NCI-H524 (cell line): ENCODE measurements at places on chromosomes 12 and 14.
A peak's percentile ranks its signal among the peaks of the same experiment; 100 is the strongest.

GRCh38 chr14:94079891-94080620, 946 bp downstream of the DDX24 start:
- peak; percentile 54 for DNase-seq

- no peak for DNase-seq
Measured at GRCh38 chr12:66329941-66330340, 27.6 kb downstream of the HELB start.

DNA sequence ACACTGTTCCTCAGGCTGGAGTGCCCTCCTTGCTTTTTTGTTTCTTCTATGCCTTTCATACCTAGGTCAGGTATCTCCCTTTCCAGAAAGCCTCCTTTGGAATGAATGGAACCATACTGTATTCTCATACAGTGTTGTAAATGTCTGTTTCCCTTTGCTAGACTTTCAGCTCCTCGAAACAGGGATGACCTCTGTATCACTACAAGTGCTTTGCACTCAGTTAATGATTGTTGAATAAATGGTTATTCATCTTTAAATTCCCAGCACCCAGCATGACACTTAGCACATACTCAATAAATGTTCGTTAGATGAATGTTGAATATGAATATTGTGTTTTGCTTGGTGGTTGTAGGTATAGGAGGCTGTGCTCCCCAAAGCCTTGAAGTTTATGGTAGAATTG, 5.9 kb upstream of the TULP3 start:
- DNase-seq = no peak

- DNase-seq = no peak
Measured at GRCh38 chr14:68784978-68785533, 7.8 kb downstream of the ZFP36L1 start.

- no peak for DNase-seq
Measured at GRCh38 chr12:91380631-91381030, 198.0 kb upstream of the DCN start.

DNA sequence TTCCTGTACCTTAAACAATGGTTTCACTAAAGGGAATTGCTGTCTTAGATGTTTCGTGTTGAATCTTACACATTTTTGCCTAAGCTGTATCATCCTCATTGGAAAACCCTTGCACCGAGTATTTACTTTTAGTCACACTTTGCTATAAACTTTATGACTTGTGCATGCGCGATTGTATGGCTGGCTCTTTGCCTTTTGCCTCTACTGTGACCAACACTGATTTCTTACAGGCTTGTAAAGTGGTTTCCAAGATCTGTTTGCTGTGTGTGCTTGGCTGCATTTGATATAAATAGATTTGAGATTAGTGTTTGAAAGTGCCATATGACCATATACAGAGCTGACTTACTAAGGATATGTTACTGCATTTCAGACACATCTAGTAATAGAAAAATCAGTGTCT, 40.5 kb downstream of the RASSF3 start:
- no peak for DNase-seq

GRCh38 chr14:105026033-105026785, 5.3 kb upstream of the CDCA4 start:
- no peak for DNase-seq

DNA sequence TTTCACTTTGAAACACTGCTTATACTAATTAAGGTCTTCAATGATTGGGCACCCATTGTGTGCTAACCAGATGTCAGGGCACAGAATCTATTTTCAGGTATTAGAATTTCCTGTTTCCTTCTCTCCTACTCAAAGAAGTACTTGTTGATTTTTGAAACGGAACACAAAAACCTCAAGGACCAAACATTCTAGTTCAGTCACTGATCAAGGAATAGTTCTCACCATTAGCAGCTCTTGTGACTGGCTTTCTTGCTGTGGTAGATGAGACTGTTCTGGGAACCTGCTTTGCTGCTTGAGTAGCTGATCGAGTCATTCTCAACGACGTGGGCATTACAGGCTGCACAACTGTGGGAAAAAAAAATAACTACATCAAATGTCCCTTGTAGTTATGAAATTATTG, 11.0 kb downstream of the DLGAP5 start:
- no peak for DNase-seq

GRCh38 chr12:5969974-5970690, 25.1 kb upstream of the ANO2 start:
- DNase-seq = no peak

DNA sequence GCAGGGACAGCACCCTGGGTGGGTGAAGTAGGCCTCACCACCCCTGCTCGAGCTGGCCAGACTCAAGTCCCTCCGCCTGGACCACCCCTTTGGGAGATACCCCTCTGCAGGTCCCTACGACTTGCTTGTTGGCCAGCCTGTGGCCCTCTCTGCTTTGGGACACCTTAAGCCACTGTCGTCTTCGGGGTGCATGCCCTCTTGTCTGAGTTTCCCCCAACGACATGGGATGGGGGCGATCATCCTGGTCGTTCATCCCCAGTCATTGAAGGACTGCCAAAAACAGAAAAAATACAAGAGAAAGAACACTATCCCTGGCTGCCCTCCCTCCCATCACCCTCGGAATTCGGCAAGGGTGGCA, 151.1 kb downstream of the DPF3 start:
- DNase-seq = no peak

DNA sequence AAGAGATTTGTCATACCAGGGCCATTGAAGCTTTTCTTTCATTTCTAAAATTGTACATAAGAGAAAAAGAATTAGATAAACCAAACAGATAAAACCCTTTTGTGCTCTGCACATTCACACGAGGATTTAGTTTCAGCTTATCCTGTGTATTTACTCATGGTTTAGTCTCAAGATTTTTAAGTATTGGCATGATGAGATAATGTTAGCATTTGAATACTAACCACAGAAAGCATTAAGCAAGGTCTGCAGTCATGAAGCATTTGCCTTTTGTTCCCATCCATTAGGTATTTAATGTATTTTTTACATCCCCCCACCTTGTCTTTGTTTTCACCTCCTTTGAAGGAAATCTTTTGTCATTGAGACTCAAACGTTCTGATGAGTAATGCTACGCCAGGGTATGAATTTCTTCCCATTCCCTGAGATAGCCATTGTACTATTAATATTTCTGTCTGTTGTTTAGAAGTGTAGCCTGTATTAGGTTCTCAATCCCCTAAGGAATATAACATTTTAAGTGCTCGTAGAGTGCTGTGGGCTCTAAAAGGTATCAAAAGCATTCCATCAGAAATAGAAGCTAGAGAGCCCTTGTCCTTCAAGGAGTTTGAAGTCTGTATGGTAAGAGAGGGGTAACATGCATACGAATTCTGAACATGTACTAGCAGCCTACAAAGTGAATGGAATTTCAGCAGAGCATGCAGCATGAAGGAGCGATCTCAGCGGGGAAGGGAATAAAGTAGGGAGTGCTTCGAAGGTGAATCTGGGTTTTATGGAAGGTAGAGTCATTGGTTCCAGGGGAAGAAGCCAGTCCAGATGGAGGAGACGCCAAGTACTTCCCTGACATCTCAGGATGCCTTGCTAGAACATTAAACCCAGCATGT, 22.3 kb downstream of the CRADD start:
- DNase-seq = no peak

- DNase-seq = no peak
Measured at GRCh38 chr12:58943079-58943478, 22.8 kb upstream of the LRIG3 start.

DNA sequence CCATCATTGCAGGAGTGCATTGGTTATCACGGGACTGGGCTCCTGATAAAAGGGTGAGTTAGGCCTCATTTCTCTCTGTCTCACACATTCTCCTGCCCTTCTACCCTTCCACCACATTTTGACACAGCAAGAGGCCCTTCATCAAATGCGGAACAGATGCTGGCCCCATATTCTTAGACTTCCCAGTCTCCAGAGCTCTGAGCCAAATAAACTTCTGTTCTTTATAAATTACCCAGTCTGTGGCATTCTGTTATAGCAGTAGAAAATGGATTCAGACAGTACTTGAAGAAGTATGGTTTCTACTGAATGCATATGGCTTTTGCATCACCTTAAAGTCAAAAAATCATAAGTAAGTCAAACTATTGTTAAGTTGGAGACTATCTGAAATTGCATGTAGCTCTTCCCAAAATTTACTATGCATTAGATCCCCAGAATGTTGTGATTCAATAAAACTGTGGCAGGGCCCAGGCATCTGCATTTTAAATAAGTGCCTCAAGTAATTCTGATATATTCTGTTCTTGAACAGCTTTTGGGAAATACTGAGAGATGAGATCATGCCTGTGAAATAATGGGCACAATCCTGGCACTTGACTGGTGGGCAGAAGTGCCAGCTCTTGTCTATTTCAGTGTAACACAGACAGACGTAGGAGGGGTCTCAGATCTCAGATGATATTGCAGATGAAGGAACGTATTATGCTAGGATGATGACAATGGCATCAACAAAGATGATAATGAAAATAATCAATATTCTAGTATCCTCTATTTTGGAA, 68.2 kb downstream of the E2F7 start:
- DNase-seq = no peak

DNA sequence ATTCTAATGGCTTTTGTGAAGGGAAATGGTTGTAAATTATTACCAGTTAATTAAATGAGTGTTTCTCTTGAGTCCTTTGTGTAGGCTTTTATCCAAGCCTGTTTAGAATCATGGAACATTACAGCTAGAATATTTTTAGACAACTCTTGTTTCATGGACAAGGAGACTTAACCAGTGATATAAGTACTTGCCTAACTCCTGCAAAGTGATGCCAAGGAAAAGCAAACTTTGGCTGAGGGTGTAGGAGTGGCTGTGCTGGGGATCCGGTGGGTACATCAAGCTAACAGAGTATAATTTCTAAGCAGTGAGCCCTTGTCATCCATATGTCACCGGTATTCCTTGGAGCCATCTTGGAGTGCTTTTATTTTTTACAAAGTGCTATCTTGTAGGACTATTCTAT, 61.5 kb downstream of the PRKCH start:
- no peak for DNase-seq

GRCh38 chr14:55410876-55411275, 754 bp downstream of the ATG14 start:
- no peak for DNase-seq

GRCh38 chr12:126095748-126096510, 1030.7 kb downstream of the AACS start:
- no peak for DNase-seq

DNA sequence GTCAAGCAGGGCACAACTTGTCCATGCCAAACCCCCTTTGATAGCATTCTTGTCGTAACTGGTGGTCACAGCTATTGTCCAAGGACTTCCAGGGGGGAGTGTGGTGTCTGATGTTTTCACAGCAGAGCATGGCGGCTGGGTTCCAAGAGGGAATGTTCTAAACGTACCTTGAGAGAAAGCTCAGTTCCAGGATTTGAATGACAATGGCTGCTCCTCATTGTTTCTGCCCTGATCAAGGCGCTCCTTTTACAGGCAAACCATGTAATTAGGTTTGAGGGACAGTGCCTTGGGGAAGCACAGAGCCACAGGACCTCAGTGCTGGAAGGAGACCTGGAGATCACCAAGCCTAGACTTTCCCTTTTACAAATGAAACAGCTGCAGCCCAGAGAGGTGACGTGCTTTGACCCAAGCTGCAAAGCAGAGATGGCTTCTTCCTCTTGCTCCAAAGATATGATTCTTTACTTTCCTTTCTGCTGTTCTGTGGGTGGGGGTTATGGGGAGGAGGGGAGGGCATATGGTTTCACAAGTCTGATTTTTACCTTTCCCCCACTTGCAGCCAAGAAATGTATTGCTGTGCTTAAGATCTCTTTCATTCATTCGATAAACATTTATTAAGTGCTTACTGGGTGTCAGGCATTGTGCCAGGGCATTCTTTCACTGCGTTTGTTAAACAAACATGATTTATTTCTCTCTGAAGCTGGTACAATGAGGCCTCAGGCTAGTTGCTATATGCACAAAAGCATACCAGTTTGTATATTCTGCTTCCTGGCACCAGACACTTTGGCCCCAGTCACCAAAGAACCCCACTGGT, 172.8 kb downstream of the KTN1 start:
- DNase-seq = no peak

GRCh38 chr14:31283578-31284252, 76.1 kb upstream of the HECTD1 start:
- no peak for DNase-seq

- DNase-seq = no peak
Measured at GRCh38 chr14:79581912-79582576, 629.3 kb downstream of the DIO2 start.

GRCh38 chr12:76236640-76237039, 111.6 kb downstream of the BBS10 start:
- no peak for DNase-seq

GRCh38 chr12:40028296-40028695, 77.6 kb downstream of the SLC2A13 start:
- no peak for DNase-seq

GRCh38 chr14:71301611-71302010, 394.4 kb downstream of the PCNX1 start:
- DNase-seq = no peak

GRCh38 chr12:20451761-20452160, 83.4 kb downstream of the PDE3A start:
- no peak for DNase-seq

DNA sequence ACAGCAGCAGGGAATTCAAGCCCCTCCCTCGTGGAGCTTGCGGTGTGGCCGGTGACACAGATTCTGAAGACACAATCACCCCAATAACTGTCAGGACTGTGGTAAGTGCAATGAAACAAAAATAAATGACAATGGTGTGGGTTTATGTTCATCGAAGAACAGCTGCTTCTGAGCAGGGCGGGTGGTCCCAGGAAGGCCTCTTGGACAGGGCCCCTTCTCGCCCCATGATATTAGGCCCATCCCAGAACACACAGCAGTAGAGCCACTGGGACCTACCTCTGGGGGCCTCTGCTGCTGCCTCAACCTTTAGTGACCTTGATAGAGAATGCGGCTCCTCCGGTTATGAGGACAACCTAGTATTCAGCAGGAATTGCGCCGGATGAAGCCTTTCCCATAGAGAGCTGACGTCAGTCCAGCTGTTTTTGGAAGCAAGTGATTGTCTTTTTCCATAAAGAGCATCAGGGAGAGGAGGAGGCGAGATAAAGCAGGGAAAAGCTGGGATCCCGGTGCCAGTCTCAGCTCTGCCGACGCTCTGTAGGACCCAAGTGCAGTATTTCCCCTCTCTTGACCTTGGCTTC, 84.1 kb upstream of the BCL11B start:
- no peak for DNase-seq

GRCh38 chr12:45883187-45883586, 107.2 kb downstream of the SCAF11 start:
- no peak for DNase-seq

- no peak for DNase-seq
Measured at GRCh38 chr12:91140026-91140931, 29.0 kb upstream of the LUM start.

GRCh38 chr12:63997198-63997597, 152.7 kb downstream of the SRGAP1 start:
- DNase-seq = no peak

DNA sequence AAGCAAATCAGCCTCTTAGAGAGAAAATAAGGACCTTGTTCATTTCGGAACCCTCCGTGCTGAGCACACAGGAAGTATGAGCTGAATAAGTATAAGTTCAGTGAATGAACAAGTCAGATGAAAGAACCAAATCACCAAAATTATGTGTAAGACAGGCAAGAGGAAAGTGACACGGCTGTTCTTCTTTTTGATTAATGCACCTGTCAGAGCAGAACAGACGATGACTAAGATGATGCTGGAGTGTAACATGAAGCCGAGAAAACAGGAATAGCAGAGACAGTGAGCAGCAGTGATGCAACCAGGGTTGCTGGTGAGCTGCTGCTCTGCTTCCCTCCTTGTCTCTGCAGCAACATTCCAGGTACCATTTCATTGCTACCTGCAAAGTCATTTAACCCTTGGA, 861.1 kb downstream of the GALC start:
- DNase-seq = peak; percentile 72
